ENCODE measurements at places on chromosomes 13 and 19. TPM values are rescaled to one million over a fixed set of nuclear protein-coding genes. Genes with fewer than 3 reads are reported as not detected.
A peak's percentile ranks its signal among the peaks of the same experiment; 100 is the strongest.

- no peak for DNase-seq
Observed at GRCh38 chr19:14555918-14556661, 15.8 kb downstream of the NDUFB7 start.

DNA sequence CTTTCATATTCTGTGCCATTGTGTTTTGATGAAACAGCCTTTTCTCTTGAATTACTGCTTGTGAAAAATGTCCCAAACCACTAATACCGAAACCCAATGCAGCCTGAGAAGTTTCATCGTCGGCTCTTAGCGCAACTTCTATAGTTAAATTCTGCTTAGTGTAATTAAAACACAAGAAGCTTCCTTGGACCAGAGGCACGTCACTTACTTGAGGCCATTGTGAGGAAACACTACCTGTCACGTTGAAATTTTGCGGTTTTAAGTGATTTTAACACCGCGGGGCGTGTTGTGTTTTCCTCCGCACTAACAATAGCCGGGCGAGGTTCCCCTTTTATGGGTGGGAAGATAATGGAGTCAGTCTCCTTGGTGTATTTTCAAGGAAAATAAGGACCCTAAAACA is 70.9 kb downstream of the GGACT start:
- no peak for DNase-seq

- DNase-seq: no peak
Observed at GRCh38 chr13:95039415-95039814, 261.8 kb downstream of the ABCC4 start.

- peak; percentile 80 for DNase-seq
Observed at GRCh38 chr19:43525836-43526771, 897 bp downstream of the ETHE1 start.

DNA sequence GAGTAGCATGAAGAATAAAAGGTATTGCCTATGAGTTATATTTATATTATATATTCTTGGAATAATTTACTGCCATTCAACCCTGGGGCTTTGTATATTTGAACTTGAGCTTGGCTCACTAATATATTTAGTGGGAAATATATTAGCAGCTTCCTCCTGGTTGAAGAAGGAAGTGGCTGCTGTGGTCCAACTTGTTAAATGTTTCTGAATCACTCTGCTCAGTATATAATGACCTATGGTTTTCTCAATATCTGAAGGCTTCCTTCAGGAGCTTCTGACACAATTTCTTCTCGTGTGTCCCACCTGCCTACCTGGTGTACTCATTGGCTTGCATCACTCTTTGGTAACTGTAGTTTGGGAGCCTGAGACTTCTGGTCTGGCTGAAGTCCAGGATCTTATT is 646.4 kb downstream of the TBC1D4 start:
- no peak for DNase-seq

- no peak for DNase-seq
Observed at GRCh38 chr13:27791146-27791900, 960 bp upstream of the GSX1 start.

GRCh38 chr13:109610517-109610916 is 175.9 kb downstream of the IRS2 start:
- DNase-seq: peak; percentile 83

GRCh38 chr13:49443357-49443703 is 534 bp downstream of the CAB39L start:
- no peak for DNase-seq

- no peak for DNase-seq
Observed at GRCh38 chr13:50841786-50842185, 1.7 kb downstream of the DLEU7 start.

DNA sequence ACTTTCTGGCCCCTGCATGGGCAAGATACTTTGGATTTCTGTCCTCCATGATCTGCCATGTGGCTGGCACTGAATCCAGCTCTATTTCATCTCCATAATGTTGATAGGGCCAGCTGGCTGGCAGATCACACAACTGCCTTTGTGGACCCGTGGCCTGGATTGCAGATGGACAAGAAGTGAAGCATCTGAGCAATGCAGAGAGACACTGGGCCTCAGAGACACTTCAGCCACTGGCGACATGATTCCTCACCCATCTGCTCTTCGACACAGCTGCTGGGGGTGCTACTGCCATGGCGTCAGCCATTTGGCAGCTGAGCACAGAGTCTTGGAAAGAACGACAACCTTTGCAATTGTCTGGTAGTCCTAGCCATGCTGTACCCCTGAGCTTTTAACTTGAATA is 79.5 kb upstream of the MYO16 start:
- no peak for DNase-seq

The KIR2DL3 gene
- polyA plus RNA-seq: 0.15 TPM

The CERS4 gene
- polyA plus RNA-seq: 49.2 TPM

The YJU2 gene
- polyA plus RNA-seq: 27.0 TPM

The CLEC4G gene
- 1.3 TPM for polyA plus RNA-seq

The VAV1 gene
- polyA plus RNA-seq: 34.8 TPM

The RGL3 gene
- 5.1 TPM for polyA plus RNA-seq

The PLIN3 gene
- polyA plus RNA-seq: 29.3 TPM
